ENCODE measurements at places on chromosomes 5 and 9.

DNA sequence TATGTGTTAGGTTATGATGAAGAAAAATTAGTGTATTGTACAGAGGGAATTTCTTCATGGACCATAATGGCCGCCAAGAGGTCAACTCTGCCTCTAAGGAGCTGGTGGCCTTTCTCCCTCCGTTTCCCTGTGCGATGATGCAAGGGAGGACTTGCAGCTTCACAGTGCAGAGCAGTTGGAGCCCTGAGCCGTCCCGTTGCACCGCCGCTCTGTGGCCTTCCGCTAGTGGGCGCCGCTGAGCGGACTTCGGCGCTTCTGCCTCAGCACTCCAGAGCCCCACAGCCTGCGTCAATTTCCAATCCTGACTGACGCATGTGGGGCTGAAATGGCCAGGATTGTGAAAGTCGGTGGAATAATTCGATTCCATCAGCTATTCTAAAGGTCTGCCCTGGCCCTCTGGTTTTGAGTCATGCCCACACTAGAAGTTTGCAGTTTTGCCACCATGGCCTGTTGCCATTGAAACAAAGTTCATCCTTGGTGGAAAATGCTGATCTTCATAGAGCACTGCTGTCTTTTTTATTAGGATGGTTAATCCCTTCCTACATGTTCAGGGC is 22.7 kb upstream of the LECT2 start:
- DNase-seq: peak; percentile 65

DNA sequence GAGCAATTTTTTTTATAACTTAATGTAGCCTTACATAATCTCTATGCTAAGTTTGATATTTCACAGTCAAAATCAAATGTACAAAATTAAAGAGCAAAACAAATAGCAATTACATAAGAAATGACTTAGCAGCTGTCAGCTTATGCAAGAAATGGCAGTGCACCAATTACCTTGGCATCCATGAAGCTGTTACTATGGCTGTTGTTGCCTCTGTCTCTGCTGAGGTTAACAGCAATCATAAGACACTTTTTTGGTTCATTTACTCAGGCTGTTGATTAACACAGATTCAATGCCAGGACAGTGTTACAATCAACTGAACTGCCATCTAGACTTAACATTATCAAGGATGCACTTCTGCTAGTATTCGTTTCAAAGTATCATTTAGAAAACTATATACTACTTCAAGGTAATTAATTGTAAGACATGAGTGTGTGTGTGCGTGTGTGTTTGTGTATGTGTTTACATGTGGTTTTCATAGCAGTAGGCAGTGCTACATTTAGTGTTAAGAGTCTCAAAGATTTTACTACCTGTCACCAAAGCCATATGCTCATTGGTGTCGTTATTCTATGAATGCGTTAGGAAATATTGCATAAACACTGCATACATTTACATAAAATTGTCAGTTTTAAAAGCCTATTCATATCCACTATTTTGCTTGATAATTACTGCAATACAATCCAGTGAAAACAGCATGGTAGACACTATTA is 1084.2 kb upstream of the COX7C start:
- DNase-seq: no peak

GRCh38 chr5:21085791-21086190 is 1097.8 kb upstream of the CDH18 start:
- DNase-seq: no peak

DNA sequence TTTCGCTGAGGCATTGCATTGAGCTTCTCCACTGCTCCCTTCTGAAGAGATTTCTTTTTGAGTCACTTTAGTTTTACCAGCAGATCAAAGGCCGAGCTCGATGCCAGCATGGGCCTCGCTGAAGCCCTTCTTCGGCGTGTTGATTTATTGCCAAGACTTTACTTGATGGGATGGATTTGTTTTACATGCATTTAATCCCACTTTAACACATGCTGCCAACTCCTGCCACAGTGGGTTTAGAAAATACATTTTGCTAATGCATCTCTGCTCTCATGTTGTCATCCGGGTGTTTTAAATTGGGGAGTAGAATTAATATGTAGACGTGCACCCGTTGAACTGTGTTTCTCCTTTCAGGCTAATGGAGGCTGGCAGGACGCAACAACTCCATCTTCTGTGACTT is 218.3 kb downstream of the PBX3 start:
- DNase-seq: no peak

DNA sequence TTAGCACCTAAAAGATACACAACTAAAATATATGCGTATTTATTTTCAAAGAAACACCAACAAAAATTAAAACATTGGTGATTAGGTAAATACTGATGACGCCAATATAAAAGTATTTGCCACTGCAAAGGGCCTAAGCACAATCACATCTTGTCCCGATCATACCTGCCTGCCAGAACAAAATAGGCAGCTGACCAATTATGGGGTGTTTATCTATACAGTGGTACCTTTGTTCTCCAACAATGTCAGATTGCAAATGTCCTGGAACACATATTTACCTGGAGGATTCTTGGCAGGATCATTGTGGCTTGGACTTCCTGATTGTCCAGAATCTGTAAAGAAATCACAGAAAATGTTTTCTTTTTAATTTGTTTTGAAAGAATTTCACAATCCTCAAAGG is 134.5 kb downstream of the NFIB start:
- no peak for DNase-seq

- DNase-seq: no peak
Measured at GRCh38 chr5:60886158-60886557, 42.1 kb upstream of the ELOVL7 start.

GRCh38 chr9:115058175-115058574 is 59.8 kb downstream of the TNC start:
- no peak for DNase-seq

DNA sequence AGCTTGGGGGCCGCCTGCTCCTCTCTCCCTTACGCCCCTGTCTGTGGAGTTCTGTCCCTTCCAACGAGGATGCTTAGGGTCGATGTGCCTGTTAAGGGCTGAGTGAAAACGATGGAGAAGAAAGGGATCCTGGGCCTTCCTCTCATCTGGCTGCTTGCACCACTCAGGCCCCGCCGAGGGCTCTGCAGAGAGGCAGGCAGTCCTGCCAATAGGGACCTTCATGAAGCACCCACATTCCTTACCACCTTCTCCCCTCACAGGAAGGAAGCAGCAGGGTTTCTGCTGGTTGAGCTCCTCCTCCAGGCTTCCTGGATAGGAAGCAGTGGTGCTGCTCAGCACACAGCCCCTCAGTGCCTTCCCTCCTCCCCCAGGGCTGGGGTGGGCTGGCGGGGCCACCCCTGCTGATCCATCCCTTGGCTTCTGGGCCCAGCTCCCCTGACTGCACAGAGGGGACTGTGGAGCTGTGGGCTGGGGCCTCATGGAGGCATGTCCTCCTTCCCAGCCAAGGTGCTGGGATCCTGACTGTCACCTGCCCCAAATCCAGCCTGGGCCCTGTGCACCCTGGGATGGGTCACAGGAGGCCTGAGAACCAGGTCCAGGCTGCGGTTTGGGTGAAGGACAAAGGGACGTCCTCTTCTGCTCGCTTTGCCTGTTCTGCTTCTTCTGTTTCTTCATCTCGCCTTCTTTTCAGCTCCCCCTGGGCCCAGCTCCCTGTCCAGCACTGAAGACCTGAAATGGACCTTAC is 50.5 kb downstream of the AHRR start:
- peak; percentile 61 for DNase-seq

DNA sequence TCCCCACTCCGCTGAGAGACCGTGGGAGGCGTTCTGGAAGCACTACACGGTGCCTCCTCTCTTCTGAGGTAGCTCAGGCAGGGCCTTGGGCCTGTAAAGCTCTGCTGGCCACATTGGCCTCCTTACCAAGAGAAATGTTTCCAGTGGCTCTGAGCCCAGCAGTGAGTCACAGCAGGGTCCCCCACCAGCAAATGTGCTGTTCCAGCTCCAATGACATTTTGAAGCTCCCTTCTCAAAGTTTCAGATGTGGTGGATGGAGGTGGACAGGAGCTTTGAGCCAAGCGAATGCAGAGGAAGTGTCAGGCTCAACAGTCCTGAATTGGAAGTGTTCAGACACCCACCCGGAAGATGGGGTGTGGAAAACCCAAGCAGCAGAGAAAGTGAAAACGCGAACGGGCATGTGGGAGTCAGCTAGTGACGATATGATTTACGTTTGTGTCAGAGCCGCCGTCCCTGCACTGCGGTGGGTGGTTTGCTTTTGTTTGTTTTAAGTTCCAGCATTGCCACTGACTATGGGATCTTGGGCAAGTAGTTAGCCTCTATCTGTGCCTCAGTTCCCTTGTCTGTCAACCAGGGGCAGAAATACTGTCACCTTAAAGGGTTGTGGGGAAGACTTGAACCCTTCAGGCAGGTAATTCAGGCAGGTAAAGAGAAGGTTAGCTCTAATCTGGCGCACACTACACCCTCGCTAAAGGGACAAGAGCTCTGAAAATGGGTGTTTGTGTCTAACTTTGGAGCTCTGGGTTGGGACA is 38.2 kb downstream of the C5orf15 start:
- peak; percentile 71 for DNase-seq

DNA sequence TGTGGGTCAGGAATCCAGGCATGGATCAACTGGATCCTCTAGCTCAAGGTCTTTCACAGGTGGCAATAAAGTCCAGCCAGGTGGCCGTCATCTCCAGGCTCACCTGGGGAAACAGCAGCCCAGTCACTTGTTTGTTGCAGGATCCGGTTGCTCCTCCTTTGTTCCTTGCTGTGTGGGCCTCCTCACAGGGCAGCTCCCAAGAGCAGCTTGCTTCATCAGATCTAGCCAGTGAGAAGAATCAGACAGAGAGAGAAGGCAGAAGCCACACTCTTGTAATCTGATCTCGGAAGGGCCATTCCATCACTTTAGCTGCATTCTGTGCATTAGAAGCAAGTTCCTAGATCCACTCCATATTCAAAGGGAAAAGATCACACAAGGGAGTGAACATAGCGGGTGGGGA is 3.2 kb upstream of the HSD17B3 start:
- DNase-seq: no peak

- DNase-seq: no peak
Measured at GRCh38 chr5:14109771-14110170, 33.4 kb upstream of the TRIO start.

DNA sequence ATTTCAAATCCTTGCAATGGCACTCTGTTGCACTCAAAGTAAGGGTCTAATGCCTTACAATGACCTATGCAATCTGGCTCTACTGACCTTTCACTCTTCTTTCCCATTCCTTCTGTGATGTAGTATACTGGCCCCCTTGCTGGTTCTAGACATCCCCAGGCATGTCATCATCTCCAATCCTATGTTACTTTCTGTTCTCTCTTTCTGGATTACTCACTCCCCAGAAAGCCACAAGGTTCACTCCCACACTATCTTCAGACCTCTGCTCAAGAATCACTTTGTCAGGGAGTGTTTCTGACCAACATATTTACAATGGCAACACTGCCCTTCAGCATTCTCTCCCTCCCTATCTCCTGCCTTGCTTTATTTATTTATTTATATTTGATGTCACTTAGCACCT is 802.2 kb upstream of the WWC1 start:
- DNase-seq: no peak

- no peak for DNase-seq
Measured at GRCh38 chr9:81605170-81605670, 84.1 kb downstream of the TLE1 start.

GRCh38 chr5:93322974-93323860 is 257.8 kb downstream of the NR2F1-AS1 start:
- DNase-seq: no peak

DNA sequence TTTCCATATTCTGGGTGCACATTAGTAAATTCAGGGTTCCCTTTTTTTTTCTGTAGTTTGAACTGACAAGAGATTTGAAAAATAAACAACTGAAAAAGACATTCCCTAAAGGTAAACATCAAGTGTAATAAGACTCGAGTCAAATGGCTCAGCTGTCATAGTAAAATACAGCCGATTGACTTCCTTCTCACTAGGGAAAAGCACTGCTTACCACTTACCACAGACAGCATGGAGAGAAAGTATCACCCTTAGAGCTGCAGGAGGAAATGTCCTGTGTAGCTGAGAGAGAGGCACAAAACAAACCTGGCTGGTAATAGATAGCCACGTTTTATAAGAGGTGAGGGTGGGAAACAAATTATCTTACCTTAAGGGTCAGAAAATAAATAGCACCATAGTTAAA is 12.1 kb upstream of the DMAC1 start:
- DNase-seq: no peak
